Urinary bladder (tissue), 4 donors: ENCODE measurements at places on chromosomes 2 and 18. TPM values are rescaled to one million over a fixed set of nuclear protein-coding genes. Genes with fewer than 3 reads are reported as not detected.

- DNase-seq, result no peak
Measured at GRCh38 chr2:108548208-108549003, 14.1 kb downstream of the LIMS1 start.

- no peak for DNase-seq
Measured at GRCh38 chr2:7523481-7524120, 606.4 kb downstream of the RNF144A start.

DNA sequence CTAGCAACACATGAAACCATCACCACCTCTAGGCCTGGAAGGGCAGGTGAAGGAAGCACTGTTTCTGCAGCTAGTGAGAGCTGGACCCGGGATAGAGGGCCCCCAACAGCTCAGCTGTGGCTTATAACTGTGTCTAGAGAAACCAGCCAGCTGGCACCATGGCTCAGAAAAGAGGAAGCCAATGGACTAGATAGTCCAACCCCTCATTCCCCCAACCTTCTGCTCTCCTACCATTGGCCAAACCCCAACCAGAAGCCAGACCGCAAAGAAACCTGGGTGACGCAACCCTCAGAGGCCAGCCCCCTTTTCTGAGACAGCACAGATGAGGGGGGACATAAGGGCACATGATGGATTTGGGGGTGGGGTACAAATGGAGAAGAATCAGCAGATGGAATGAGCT is 24.3 kb downstream of the SMYD1 start:
- DNase-seq, result no peak

- no peak for DNase-seq
Measured at GRCh38 chr2:48738806-48739205, 16.7 kb downstream of the LHCGR start.

- DNase-seq, result no peak
Measured at GRCh38 chr2:240997856-240998705, at the start of gene SNED1. Gene SNED1 (plus strand): TSS chr2:240998618. CDS start chr2:240998838, 220 bp downstream.

- no peak for DNase-seq
Measured at GRCh38 chr2:221477714-221478484, 94.2 kb downstream of the EPHA4 start.

GRCh38 chr2:46825231-46825938 is 90.2 kb downstream of the MCFD2 start:
- no peak for DNase-seq

- no peak for DNase-seq
Measured at GRCh38 chr18:48195787-48196186, 213.4 kb downstream of the ZBTB7C start.

GRCh38 chr18:51342815-51343214 is 145.3 kb upstream of the MEX3C start:
- DNase-seq, result no peak

- DNase-seq, result peak; percentile 40
Measured at GRCh38 chr2:220779931-220780330, 792.2 kb downstream of the EPHA4 start.

DNA sequence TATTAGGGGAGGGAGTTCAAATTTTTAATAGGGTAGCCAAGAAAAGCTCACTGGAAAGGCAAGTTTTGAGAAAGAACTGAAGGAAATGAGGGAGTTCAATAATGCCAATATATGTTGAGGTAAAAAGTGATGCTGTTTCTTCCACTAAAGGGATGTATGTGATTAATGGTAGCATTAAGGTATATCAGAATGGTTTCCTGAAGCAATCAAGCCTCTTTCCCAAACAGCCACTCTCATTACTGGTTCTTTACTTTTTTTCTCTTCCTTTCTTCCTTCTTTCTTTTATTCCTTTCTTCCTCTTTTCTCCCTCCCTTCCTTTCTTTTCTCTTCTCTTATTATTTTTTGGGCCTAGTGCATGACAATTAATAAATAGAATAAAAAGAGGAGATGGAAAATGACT is 433.5 kb downstream of the SATB2 start:
- DNase-seq, result no peak

GRCh38 chr2:236541008-236541562 is 28.5 kb upstream of the ACKR3 start:
- no peak for DNase-seq

- DNase-seq, result peak; percentile 25
Measured at GRCh38 chr2:73823916-73824523, 4.7 kb upstream of the STAMBP start.

DNA sequence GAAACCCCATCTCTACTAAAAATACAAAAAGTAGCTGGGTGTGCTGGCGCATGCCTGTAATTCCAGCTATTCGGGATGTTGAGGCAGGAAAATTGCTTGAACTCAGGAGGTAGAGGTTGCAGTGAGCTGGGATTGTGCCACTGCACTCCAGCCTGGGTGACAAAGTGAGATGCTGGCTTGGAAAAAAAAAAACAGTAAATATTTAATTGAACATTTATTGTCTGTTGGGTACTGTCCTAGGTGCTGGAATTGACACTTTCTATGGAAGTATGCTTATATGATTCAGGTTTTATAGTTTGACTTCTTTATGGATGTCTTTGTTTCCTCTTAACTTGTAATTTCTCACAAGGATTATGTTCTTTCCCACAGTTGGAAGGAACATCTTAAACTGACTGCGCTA is 633.1 kb upstream of the SETBP1 start:
- DNase-seq, result no peak

- DNase-seq, result no peak
Measured at GRCh38 chr18:55522011-55522410, 66.0 kb downstream of the TCF4 start.

DNA sequence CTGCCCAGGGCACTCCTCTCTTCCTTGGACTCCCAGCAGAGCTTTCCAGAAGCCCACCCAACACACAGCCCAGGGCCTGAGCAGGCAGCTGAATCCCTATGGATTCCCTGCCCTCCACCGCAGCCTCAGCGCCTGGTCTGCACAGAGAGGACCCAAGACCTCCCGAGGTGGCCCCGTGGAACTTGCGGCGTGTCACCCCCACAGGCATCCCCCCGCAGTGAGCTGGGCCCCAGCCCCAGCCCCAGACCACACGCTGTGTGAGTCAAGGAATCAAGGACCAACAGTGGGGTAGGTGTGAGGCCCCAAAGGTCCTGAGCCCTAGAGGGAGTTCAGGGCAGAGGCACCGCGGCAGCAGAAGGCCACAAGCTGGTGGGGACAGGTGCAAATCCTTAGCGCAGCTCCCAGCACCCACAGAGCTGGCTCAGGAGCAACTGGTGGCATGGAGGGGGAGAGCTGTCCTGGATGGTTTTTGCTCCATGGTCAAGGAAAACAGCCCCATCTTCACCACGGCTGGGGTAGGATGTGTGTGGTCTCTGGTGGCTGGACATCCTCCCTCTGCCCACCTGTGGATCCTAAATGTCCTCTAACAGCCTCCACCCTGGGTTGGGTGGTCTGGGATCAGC is 8.5 kb downstream of the HS6ST1 start:
- no peak for DNase-seq

- DNase-seq, result no peak
Measured at GRCh38 chr18:59961070-59961469, 61.3 kb downstream of the PMAIP1 start.

DNA sequence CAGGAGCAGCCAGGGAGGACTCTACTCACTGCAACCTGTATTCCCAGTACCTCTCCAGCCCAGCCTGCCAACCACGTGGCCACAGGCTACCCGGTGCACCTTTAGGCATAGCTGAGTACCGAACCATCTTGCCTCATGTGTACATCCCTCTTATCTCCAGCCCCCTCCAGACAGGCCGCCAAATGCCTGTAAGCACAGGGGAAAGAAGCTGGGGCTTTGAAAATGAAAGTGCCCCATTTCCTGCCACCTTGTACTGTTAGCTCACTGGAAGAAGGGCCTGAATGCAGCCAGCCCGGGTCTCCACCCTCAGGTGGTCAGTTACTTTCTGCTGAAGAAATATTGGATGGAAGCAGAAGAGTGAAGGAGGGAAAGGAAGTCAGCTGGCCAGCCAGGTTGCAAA is 27.2 kb upstream of the RFX8 start:
- no peak for DNase-seq

GRCh38 chr18:78778651-78779050 is 201.0 kb upstream of the SALL3 start:
- no peak for DNase-seq

DNA sequence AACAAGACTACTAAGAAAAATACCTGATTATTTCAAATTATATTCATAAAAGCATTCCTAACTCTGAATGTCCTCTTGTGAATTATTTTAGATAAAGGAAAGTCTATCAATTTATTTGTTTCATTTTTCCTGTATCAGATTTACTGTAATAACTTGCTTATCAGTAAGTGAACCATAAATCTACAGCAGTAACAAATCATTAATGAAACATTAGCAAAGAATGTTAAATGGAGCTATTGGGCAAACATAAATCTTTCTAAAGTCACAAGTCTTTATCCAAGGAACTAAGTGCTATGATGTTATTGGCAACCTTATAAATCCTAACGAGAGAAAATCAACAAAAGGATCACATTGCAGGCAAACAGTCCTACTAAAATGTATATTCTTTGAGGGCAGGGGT is 897.1 kb upstream of the FSHR start:
- no peak for DNase-seq

DNA sequence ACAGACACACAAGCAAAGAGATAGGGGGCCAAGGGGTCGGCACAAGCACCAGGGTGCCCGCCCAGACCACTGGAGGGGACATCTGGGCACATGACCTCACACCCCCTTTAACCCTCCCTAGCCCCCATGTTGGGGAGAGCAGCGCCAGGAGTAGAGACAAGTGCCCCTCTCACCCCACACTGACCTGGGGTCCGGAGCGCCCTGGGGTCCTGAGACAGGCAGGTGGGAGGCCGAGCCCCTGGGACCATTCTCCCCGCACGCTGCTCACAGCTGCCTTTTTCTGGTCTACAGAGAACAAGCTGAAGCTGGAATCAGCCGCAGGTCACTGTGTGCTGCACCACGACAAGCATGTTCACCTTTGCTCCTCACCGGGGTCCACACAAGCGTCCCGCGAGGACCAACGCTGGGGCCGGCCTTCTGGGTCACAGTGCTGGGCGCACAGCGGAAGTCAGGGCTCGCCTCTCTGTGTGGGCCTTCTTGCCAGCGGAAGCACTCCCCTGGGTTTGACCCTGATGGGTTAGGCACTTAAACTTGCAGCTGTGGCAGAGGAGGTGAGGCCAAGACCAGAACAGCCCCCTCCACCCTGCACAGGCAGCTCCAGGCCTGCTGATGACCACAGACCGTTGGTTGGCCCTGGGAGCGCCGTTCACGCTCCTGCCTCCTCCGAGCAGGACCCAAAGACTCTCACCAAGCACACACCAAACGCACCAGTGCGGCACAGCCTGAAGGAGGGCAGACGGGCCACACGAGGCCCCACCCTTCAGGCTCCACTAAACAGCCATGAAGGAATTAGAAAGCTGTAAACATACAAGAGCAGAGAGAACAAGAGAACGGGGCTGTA is 275.3 kb downstream of the EIPR1 start:
- no peak for DNase-seq

Gene SERPINB12
- not detected for total RNA-seq

Gene PAPOLG
- 31.9 TPM for total RNA-seq

Gene APCDD1
- 70.8 TPM for total RNA-seq

Gene CNDP1
- 0.16 TPM for total RNA-seq

Gene PIGN
- 84.6 TPM for total RNA-seq

Gene FSHR
- 0.69 TPM for total RNA-seq

Gene CHRNG
- 3.5 TPM for total RNA-seq

Gene ERFE
- 0.79 TPM for total RNA-seq

Gene PAX8
- total RNA-seq, result 0.26 TPM

Gene CCDC141
- total RNA-seq, result 18.0 TPM

Gene HOXD1
- total RNA-seq, result 0.90 TPM

Gene PSME4
- 100 TPM for total RNA-seq
